ENCODE measurements at places on chromosomes 3 and 15.

DNA sequence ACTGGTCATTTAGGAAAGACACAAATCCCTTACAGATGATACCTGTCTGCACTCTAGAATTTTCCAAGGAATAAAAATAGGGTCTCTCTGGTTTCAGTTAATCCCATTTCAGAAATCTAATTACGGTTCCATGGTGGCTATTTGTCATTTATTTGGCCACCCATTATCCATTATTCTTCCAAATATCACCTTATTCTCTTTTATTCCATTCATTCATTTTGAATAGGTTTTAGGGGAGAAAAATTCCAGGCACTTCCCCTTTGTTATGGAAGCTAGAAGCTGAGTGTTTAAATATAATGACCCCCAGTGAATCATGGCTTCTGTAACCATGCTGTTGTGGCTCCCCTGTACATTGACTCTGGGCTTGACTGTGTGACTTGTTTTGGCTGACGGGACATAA, 420.8 kb upstream of the DPH6 start:
- DNase-seq = no peak

DNA sequence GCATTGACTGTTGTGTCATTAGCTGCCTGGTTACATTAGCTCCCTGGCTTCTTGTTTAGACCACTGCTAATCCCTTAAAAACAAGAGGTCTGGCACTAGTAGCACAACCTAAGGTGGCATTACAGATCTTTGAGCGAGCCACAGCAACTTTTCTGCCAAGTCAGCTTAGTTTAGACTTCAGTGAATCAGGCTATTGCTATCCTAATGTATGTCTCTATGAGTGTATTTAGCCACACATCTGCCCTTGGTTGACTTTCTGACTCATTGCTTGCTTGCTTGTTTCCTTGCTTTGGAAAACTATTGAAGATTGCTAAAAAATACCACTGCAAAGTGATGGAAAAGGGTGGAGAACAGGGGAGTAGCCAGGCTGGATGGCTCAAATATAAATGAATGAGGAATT, 50.2 kb downstream of the CHP1 start:
- DNase-seq = no peak

- DNase-seq = no peak
Observed at GRCh38 chr3:127820221-127820825, 2.0 kb downstream of the MGLL start.

DNA sequence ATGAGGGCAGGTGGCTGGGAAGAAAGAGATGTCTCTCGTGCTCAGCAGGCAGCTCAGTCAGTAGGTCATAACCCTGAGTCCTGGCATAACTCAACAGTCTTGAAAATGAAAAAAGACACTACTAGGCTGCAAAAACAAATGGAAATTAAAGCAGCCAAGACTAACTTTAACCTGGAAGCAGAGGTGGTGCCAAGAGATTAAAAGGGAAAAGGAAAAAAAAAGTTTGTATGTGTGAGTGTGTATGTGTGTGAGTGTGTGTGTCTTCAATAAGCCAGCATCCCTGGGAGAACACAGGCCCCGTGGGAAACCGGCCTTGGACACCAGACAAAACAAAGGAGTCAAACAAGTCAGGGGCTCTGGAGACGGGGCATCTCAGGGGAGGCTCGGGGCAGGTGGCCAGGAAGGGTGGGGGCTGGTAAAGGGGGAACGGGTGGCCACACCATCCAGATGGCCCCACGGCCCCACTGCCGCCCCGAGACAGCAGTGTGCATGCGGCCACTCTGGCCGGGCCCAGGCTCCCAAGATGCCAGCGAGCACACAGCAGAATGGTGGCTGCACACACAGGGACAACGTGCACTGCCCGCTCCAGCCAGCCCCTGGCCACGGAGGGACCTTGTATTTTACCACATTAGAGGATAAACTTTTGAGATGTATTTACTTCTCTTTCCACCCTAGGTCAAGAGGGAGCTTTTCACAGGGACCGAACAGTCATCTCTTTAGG, 23.8 kb downstream of the CYFIP1 start:
- no peak for DNase-seq

DNA sequence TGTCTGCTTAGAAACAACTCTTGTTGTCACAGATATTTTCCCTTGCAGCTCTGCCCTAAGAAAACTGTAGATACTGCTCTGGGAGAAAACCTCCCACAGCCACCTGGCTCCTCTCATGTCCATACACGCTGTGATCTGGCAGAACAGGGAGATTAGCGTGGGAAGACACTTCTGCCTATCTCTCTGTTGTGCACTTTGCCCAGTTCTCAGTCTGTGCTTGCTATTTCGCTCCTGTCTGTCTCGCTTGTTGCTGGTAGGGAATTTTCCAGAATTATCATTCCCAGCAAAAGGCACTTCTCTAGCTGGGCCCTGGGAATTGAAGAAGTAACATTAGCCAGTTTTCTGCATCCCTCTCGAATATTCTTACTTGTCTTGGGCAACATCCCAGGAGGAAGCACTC, 8.1 kb upstream of the GATM start:
- DNase-seq = no peak

GRCh38 chr3:192130534-192131132, 596.7 kb downstream of the FGF12 start:
- peak; percentile 10 for DNase-seq
